A172 (cell line): ENCODE measurements at places on chromosomes 6 and 20.

DNA sequence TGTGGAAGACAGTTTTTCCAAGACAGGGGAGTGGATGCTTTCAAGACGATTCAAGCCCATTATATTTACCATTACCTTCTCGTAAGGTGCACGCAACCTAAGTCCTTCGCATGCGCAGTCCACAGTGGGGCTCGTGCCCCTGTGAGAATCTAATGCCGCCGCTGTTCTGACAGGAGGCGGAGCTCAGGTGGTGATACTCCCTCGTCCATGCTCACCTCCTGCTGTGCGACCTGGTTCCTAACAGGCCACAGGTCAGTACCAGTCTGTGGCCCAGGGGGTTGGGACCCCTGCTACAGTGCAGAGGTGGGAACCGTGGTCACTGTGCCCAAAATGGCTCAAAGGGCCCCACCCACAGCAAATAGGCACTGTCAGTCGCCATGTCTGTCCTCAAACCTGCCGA lies 36.6 kb downstream of the SERPINB1 start:
- no peak for DNase-seq

- no peak for DNase-seq
These were observed 38.2 kb downstream of the NFYA start for GRCh38 chr6:41111017-41111416.

DNA sequence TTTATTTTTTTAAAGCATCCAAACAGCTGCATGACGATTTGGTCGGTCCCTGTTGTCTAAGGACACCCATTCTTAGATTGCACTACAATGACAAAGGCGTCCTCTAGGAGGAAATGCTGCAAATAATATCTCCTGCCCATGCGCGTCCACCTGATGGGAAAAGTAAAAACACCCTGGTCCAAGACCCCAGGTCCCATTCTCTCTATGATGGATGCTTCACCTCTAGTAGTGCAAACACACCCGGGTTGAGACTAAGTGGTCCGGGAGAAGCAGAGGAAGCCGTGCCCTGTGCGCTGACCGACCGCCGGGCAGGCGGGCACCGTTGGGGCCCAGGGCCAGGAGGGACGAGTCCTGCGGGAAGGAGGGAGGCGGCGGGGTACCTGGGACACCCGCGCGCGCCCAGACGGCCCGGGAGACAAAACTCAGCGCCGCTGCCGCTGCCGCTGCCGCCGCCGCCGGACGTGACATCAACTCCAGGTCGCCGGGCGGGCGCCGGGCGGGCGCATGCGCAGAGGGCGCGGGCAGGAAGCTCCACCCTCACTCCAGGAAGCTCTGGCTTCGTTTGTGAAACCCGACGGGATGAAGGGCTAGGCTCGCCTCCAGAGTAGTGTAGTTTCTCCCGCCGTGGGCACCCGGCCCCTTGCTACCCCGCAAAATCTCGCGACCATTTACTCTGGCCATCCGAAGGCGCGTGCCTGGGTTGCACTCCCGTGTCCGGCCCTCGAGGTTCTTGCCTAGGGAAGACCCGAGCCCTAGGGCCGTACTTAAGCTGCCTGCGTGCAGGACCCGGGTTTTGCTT lies at the start of gene TBC1D7:
Gene TBC1D7, minus strand, starts transcription at position 462 of the 799 bp plus-strand sequence. CDS start 1,639 bp downstream, outside the sequence.
- DNase-seq = peak; percentile 82

- DNase-seq = no peak
These were observed 109.8 kb downstream of the CRYBG1 start for GRCh38 chr6:106470316-106470715.

GRCh38 chr6:43203718-43204095 lies 21.7 kb downstream of the CUL9 start:
- DNase-seq = no peak

DNA sequence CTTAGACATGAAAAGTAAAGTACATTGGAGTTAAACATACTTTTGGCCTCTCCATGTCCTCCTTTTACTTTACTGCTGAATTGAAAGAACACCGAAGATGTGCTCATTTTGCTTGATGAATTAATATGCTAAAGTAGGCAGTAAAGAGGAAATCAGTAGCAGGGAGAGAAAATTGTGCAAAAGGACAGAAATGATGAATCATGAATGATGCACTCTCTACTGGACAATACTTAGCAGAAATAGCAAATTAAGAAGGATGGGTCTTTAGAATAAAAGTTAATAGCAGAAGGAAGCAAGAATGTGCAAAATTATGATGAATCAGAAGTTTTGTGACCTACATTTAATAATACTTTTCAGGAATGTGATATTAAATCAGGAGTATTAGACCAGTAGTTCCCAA lies 8.4 kb upstream of the SPINT3 start:
- DNase-seq = no peak

- DNase-seq = no peak
These were observed 39.9 kb downstream of the ANKRD60 start for GRCh38 chr20:58188527-58188926.

DNA sequence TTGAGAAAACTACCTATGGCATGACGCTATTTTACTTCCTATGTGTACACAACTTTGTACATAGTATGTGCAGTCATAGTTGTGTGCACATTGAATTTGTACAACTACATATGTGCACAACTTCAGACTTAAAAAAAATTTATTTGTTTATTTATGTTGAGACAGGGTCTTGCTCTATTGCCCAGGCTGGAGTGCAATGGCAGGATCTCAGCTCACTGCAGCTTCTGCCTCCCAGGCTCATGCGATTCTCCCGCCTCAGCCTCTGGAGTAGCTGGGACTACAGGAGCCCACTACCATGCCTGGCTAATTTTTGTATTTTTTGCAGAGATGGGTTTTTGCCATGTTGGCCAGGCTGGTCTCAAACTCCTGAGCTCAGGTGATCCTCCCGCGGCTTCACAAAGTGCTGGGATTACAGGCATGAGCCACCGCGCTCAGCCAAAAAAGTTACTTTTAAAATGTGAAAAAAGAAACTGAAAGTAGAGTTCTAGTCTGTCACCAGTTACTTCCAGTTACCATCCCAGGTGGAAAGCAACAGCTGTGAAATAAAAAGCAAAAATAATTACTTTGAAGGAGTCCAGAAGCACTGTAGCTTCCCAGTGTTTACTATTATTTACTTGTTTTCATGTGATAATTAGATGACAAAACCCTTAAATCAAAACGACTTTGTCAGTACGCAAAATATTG lies 1.7 kb upstream of the ZKSCAN8 start:
- no peak for DNase-seq

DNA sequence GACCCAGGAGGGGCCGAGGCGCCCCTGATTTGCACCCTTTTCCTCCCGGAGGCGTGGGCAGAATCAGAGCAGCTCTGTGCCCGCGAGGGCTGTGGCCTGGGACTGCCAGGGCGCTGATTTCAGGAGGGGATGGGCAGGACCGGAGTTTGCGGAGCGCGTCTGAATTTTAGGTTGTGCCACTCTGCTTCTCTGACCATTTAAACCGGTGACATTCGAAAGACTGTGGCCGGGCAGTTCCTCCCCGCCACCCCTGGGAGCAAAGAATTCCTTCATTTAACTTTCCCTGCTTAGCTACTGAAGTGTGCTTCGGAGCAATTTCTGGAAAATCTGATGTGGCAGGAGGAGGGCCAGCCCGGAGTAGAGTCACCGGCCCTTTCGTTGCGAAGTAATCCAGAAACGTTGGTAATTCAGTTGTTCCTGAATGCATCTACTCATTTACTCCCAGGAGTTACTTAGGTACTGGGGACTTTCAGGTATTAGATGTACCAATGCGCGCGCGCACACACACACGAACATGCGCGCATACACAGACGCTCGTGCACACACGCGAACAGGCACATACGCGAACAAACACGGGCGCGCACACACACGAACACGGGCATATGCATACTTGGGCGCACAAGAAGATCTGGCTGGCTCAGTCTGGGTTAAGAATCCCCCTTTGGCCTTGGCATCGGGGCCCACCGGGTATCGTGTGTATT lies 568 bp downstream of the CCDC170 start:
- DNase-seq = no peak

DNA sequence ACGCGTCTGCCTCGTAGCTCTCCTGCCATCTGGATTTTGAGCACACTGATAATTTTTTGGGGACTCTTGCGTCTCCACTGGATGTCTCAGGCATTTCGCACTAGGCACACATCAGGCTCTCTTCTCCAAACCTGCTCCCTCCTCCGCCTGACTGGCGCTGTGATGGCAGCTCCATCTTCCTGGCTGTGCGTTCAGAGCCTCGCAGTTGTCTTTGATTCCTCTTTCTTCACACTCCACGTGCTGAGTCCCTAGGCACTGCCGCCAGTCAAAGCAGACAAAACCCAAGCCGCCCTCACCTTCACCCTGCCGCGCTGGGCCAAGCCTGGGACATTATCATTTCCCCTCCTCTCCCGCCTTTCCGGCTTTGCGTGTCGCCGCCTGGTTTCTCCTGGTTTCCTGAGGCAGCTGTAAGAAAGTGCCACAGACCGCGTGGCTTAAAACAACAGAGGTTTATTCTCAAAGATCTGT lies 778 bp downstream of the PSMG4 start:
- no peak for DNase-seq

DNA sequence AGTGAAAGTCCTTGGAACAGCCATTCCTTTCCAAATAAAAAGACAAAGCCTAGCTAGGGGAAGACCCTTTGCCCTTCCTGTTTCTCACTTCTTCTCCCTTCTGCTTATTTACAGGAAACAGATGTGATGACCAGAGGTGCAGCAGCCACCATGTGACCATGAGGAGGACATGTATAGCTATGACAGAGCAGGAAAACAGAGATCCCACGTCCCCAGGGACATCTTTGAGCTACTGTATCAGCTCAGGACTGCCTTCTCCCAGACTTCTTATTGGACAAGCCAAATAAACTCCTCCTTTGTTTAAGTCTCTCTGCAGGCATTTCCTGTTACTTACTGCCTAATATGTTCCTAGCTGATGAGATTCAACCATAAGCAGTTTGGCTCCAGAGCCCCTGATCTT lies 133.1 kb upstream of the MLN start:
- DNase-seq = no peak

GRCh38 chr20:58657262-58657661 lies 6.2 kb downstream of the STX16 start:
- DNase-seq = no peak

- DNase-seq = no peak
These were observed 51.8 kb upstream of the MYB start for GRCh38 chr6:135129136-135129856.
